Occipital lobe (tissue), 3 donors: ENCODE measurements at places on chromosomes 2 and 18. TPM values are rescaled to one million over a fixed set of nuclear protein-coding genes. Genes with fewer than 3 reads are reported as not detected.

ZAP70 gene
- 1.1 TPM for total RNA-seq

GRCh38 chr2:213253162-213253561, 31.1 kb upstream of the SPAG16 start:
- DNase-seq: no peak

DNA sequence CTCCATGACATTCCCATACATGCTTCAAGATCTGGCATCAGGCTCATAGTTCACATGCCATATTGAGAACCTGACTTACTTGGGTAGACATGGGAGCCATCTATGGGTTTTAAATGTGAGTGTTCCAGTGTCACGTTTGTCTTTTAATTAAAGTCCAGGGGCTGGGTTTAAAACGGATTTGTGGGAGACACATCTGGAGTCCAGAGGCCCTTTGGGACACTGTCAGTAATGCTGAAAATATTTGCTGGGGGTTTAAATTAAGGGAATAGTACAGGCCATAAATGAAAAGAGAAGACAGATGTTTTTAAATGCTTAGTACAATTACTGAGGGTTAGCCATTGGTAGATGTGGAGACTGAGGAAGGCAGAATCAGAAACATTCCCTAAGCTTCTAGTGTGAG, 478.0 kb downstream of the PID1 start:
- no peak for DNase-seq

GRCh38 chr2:102126660-102127059, 15.9 kb upstream of the IL1R1 start:
- DNase-seq: no peak

GRCh38 chr2:72994282-72994990, 77.1 kb downstream of the SFXN5 start:
- DNase-seq: no peak
